ENCODE measurements at places on chromosomes 6 and 20.
A peak's percentile ranks its signal among the peaks of the same experiment; 100 is the strongest.

DNA sequence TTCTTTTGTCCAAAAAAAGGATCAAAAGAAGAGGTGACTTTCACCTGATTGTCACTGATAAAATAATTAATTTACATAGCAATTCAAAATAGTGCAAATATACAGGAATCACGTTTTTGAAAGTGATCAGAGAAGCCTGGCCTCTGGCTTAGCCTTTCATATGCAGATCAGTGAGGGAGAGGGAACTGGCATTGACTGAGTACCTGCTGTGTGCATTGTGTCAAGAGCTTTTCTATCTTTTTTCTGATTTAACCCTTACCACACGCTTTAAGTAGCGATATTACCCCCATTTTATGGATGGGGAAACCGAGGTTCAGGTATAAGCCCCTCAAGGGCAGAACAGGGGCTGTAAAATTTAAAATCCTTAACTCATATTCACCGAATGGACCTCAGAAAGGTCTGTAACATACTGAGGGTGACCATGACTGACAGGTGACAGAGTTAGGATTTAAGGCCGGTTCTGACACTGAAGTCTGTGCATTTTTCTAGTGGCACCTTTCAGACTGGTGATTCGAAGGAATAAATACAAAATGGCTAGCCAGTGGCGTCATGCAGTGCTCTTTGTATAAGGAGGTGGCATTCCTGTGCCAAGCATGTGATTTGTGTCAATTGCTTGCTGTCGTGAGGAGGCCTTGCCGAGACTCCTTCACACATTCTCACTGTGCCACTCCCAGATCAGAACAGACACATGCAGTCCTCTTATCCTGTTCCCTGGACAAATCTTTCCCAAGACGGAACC, 310.2 kb downstream of the TSHZ2 start:
- DNase-seq, result no peak

DNA sequence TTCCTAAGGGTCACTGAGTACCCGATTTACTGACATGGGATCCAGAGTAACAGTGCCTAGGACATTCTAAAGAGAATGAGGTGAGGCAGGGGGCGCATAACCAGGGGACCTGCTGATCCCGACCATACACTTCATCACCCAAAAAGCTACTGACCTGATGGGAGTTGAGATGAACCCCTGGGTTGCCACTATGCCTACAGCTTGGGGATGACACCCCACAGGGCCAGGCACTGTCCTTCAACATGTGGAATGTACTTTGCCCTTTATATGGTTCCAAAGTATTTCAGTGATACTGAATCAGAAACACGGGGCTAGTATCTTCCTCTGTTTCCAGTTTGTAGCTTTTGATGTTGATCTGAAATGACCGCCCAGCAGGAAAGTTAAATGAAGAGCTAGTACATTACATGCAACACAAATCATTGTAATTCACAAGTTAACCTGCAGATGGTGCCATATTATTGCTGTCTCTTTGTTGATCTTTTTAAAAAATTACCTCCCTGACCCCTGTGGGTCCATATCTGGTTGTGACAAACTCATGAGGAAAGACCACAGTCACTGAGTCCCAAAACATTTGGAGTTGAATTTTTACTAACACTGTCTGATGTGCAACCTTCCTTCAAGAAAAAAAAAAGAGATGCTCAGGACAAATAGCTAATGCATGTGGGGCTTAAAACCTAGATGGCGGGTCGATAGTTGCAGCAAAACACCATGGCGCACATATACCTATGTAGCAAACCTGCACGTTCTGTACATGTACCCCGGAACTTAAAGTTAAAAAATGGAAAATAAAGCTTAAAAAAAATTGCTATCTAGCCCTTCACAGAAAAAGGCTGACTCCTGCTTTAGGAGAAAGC, 42.7 kb upstream of the GCNT2 start:
- DNase-seq, result peak; percentile 22

- DNase-seq, result no peak
Observed at GRCh38 chr20:46202766-46203509, 84.8 kb downstream of the CD40 start.

DNA sequence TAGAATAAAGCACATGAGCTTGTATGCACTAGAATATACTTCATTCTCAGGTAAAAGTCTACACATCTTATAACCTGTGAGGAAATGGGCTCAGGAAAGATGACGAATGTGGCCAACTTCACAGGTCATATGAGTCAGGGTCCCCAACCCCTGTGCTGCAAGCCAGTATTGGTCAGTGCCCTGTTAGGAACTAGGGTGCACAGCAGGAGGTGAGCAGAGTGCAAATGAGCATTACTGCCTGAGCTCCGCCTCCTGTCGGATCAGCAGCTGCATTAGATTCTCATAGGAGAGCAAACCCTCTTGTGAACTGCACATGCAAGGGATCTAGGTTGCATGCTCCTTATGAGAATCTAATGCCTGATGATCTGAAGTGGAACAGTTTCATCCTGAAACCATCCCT, 182.3 kb downstream of the TRDN start:
- no peak for DNase-seq

DNA sequence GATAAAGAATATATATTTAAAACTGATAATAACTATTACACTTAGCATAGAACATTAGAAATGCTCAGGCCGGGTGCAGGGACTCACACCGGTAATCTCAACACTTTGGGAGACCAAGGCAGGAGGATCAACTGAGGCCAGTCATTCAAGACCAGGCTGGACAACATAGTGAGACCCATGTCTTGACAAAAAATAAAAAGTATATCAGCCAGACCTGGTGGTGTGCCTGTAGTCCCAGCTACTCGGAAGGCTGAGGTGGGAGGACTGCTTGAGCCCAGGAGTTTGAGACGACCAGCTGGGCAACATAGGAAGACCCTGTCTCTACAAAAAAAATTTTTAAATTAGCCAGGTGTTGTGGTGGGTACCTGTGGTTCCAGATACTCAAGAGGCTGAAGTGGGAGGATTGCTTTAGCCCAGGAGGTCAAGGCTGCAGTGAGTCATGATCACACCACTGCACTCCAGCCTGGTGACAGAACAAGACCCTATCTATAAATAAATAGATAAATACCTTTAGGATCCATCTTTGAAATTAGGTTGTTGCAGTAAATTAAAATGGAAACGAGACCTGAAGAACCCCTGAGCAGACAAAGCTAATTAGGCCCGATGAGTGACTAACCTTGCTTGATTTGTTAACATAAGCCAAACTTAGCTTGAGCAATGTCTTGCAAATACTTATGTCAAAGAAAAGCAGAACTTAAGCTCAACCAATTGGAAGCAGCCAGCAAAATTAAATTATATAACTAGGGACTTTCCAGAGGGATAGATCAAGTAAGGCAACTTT, 75.8 kb upstream of the E2F3 start:
- DNase-seq, result no peak

DNA sequence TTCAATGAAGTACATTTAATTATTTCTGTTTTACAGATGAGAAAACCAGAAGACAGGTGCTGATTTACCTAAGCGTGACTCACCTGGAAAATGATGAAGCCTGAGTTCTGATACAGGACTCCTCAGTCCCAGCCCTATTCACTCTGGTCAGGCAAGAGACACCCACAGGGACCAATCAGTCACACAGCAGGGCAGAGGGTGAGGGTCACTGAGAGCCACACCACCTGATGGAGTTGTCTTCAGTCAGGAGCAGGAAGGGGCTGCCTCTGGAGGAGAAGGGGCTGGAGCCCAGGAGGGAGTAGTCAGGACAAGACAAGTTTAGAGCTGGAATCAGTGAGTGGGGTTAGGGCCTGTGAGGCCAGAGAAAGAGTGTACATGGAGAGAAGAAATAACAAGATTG, 251.2 kb upstream of the MOCS1 start:
- no peak for DNase-seq

DNA sequence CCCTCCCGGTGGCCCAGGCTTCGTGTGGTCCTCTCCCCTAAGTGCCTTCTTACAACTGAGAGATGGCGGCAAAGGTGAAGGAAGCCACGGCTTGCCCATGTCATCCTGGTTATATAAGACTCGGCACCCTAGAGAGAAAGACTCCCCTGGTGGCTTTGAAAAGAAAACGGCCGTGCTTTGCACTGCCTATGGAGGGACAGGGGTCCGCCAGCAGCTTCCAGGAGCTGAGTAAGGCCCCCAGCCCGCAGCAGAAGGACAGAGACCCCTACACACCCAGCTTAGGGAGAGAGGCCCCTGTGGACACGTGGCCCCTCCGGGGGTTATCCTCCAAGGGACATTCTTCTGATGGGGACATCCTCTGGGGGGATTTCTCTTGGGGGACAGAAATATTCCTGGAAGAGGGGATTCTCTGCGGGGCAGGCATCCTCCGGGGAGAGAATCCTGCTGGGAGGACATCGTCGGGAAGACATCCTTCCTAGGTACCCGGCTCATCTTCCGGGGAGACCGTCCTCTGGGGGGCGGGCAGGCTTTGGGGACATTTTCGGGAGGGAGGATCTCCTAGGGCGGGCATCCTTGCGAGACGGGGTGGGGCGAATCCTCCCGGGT, 511 bp upstream of the OGFR start:
- no peak for DNase-seq

DNA sequence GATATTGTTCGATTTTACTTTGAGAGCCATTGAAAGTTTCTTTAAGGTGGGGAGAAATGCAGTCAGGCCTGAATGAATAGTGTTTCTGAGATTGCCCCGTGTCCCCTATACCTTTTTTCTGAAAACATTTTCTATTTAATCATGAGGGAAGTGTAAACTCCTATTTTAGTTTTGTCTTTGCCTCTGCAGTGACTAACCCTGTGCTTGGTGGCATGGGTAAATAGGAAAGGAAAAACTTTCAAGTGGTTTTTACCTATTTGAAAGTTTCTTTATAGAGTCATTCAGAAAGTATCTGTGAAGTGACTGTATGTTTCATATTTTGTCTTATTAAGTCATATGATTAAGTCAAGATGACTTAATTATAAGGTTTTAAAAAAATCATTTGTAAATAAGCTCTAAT, 14.5 kb downstream of the SNRNP48 start:
- DNase-seq, result no peak

- DNase-seq, result no peak
Observed at GRCh38 chr6:75368151-75368779, 83.7 kb upstream of the TMEM30A start.

- DNase-seq, result peak; percentile 9
Observed at GRCh38 chr6:25192590-25193459, 86.3 kb upstream of the CARMIL1 start.

GRCh38 chr6:13742961-13743735, 31.5 kb upstream of the RANBP9 start:
- DNase-seq, result no peak

- no peak for DNase-seq
Observed at GRCh38 chr6:83767033-83767432, 58.1 kb upstream of the SNAP91 start.

Measured in kidney capillary endothelial cell (primary cell).